ENCODE measurements at places on chromosomes 13 and 19.
A peak's percentile ranks its signal among the peaks of the same experiment; 100 is the strongest.

DNA sequence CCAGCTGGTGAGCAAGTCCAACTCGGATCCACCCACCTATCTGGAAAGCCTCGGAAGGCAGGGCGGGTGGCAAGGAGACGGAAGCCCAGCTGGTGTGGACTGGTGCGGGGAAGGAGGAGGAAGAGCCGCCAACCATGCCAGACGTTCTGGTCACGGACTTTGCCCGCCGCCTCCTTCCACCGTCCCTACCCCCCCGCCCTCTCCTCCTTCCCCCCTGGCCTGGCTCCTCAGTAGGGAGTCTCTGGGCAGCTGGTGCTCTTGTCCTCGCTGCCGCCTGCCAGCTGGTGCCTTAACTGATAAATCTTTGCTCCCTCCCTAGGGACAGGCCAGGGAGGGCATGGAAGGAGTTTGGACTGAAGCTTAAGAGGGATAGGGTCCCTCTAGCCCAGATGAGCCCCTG, 4.8 kb downstream of the SYNGR4 start:
- no peak for DNase-seq

DNA sequence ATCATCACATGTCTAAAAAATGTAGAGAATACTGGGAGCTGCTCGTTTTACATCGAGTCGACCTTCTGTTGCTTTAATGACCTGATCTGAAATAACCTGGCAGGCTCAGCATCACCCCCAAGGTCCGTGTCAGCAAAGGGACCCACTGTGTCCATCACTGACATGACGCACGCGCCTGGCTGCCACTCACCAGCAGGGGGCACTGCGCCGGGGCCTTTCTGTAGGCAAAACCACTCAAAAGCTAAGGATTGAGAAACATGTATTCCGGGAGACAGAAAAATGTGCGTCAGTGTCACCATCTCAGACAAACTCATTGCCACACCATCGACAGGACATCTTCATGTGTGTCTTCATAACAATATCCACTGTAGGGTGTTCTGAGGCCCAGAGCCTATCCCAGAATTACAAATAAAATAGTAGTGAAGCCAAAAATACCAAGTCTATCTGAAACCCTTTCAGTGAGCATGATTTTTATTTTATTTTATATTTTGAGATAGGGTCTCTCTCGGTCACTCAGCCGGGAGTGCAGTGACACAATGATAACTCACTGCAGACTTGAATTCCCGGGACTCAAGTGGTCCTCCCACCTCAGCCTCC, 130.3 kb upstream of the LSM14A start:
- DNase-seq: peak; percentile 82

GRCh38 chr19:41776700-41777099, 19.7 kb upstream of the CEACAM3 start:
- no peak for DNase-seq

GRCh38 chr19:42199440-42200115, 17.9 kb downstream of the DEDD2 start:
- no peak for DNase-seq

- no peak for DNase-seq
These were observed 63.6 kb downstream of the RASA3 start for GRCh38 chr13:114068656-114069318.

- no peak for DNase-seq
These were observed 41.9 kb downstream of the CERS4 start for GRCh38 chr19:8251025-8251472.

DNA sequence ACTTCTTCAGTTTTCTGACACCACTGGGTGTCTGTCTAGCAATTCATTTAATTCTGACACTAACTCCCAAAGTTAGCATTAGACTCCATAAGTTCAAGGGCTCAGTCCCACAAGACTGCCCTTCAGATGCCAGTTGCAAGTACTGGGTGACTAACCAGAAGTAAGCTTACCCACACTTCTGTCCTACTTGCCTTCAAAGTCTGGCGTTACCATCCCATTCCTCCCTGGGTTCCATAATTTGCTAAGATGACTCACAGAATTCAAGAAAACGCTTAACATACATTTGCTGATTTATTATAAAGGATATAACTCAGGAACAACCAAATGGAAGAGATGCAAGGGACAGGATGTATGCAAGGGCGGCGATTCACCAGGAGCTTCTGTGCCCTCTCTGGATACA, 45.5 kb upstream of the NPAS1 start:
- DNase-seq: no peak

DNA sequence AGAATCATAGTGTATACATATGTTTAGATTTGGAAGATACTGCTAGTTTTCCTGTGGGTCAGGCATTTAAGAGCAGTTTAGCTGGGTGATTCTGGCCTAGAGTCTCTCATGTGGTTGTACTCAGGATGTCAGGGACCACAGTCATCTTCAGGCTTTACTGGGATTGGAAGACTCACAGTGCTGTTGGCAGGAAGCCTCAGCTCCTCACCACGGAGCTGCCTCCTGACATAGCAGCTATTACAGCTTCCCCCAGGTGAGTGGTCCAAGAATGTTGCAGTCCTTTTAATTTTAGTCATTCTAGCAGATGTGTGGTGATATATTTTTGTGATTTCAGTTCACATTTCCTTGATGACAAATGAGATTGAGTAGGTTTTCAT, 16.9 kb upstream of the GPR18 start:
- no peak for DNase-seq

DNA sequence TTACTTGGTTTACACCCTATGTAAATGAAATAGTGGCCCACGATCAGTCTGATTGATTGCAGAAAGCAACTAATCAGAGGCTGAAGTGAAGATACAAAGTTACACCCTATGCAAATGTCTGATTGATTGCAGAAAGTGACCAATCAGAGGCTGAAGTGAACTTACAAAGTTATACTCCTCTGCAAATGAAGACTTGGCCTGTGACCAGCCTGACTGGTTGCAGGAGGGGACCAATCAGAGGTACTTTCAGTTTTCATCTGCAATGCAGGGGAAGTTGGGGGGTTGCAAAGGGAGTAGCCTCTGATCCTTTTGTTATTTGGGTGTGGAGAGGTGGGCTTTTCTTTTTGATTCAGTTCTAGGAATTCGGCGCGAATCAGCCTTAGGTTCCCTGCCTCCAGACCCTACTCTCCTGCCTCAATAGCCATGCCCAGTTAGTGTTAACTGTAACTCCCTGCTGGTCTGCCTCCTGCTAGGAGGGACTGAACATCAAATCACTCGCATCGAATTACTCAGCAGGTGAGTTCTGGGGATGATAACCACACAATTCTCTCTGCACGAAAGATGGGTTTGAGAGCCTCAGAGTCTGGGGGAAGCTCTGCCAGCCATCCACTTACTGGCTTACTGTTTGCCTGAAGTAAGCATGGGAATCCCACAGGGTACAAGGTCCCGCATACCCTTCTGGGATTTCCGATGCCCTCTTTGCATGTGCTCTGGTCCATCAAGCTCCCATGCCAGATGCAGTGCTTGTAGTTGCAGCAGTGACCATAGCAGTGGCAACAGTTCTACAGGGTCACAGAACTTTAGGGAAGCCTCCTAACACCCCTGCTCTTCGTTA, 7.5 kb downstream of the ARL11 start:
- no peak for DNase-seq

DNA sequence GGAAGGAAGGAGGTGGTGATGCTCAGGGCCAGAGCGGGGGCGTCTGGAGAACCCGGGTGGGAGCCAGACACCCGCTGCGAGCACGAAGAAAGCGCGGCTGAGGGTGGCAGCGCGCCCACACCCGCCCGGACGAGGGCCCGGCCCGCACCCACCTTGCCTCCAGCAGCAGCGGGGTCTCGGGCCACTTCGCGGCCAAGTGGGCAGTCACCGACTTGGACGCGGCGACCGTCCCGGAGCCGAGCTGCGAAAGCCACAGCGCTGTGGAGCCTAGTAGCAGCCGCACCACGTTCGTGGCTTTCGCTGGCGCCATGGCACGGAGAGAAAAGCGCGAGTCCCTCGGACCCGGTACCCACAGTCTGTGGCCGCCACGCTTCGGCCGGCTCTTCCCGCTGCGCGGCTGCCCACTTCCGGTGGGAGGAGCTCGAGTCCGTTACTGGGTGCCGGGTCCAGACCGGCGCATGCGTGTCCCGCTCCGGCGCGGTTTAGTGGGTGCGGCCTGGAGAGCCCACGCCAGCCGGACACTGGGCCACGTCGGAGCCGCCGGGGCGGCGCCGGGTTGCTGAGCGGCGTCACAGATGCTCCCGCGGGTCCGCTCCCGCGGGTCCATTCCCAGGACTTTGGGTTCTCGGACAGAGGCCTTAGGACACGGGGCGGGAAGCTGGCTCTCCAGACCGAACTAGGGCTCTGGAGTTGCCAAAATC, at the start of gene UGGT2:
Gene UGGT2, minus strand, starts transcription at position 399 of the 701 bp plus-strand sequence. Its CDS starts 89 bp downstream, at position 310.
- no peak for DNase-seq

GRCh38 chr13:35496761-35497386, 20.4 kb upstream of the MAB21L1 start:
- DNase-seq: no peak

GRCh38 chr13:113001241-113002140, 32.5 kb downstream of the MCF2L start:
- no peak for DNase-seq

GRCh38 chr13:40666933-40667621, 636 bp upstream of the FOXO1 start:
- no peak for DNase-seq

DNA sequence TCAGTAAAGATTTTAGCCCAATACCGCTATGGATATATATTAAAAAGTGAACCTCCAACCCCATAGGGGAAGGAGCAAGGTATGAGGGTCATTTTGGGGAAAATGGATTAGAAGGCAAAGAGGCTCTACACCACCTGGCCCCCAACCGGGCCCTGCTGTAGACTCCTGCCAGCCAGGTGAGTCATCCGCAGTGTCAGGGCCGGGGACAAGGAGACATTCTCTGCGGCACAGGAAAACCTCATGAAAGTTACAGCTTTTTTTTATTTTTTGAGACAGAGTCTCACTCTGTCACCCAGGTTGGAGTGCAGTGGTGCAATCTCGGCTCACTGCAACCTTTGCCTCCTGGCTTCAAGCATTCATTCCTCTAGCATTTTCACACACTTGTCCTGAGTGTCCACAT, 32.0 kb downstream of the ZFR2 start:
- no peak for DNase-seq

DNA sequence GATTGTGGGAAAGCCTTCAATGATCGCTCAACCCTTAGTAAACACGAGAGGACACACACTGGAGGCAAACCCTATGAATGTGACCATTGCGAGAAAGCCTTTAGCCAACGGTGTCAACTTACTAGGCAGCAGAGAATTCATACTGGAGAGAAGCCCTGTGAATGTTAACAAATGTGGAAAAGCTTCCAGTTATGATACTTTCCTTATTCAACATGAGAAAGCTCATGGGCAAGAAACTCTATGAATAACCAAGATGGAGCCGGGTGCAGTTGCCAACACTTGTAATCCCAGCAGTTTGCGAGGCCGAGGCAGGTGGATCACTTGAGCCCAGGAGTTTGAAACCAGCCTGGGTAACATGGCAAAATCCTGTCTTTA, 15.8 kb upstream of the ZNF8 start:
- DNase-seq: no peak

- no peak for DNase-seq
These were observed 73.0 kb upstream of the MAB21L1 start for GRCh38 chr13:35549481-35549880.

- no peak for DNase-seq
These were observed 39.5 kb upstream of the SMAD9 start for GRCh38 chr13:36959456-36960116.

DNA sequence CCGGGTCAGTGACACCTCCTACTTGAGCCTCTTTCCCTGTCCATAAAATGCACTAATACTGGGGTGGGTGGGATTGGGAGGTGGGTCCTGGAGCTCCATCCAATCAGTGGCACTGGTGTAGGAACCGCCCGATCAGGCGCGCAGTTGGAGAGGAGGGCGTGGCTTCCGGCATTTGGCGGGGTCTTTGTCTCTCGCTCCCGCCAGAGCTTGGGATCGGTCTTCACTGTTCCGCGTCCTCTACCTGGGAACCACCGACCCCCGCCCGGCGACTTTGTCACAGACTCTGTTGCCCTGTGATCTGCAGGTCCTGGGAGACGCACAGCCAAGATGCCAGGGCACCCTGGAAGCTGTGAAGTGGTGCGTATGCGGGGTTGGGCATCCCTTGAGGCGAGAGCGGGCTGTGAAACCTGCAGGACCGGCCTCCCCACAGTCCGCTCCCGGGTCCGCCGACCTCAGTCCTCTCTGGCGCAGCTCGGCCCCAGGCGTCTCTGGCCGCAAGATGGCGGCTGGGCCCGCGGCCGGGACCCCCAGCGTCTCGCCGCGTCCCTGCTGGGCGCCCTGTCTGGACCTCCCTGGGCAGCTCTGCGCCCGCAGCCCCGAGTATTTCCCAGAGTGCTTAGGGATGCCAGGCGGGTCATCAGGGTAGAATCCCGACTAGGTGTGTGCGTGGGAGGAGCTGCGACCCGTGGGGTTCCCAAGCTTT, 41.6 kb upstream of the ZNF730 start:
- DNase-seq: no peak

DNA sequence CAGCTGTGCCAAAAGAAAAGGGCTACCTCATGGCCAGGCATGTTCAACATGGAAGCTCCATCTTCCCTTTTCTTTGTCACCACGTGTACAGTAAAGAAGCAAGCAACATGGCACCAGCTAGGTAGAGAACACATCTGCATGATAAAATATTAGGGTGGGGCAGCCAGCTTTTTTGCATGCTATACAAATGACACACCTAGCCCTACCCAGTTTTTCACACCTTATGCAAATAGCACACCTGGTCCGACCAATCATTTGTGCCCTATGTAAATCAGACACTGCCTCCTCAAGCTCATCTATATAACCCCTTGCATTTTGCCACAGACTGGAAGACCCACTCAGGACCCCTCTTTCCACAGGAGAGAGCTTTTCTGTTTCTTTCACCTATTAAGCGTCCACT, 85.5 kb downstream of the STOML3 start:
- no peak for DNase-seq

- no peak for DNase-seq
These were observed 293.6 kb downstream of the DNAJC15 start for GRCh38 chr13:43316946-43317353.

- no peak for DNase-seq
These were observed 89.7 kb upstream of the CLDN10 start for GRCh38 chr13:95462801-95463200.

GRCh38 chr19:15323496-15324235, 8.7 kb downstream of the BRD4 start:
- DNase-seq: no peak

DNA sequence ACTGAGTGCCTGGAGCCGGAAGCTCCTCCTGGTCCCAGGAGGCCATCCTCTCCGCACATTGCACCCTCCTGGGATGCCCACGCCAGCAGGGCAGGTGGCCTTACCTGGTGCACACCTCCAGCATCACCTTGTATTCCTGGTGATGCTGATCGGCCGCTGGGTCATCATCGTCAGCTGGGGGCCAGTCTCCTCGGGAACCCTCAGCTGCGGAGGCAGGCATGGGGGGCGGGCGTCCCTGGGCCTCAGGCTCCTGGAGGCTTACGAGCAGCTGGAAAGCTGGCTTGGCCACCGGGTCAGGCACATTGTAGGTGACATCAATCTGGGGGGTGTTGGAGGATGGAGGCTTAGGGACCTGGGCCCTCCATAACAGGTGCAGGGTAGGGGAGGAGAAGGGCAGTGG, 13.7 kb downstream of the F2RL3 start:
- no peak for DNase-seq

DNA sequence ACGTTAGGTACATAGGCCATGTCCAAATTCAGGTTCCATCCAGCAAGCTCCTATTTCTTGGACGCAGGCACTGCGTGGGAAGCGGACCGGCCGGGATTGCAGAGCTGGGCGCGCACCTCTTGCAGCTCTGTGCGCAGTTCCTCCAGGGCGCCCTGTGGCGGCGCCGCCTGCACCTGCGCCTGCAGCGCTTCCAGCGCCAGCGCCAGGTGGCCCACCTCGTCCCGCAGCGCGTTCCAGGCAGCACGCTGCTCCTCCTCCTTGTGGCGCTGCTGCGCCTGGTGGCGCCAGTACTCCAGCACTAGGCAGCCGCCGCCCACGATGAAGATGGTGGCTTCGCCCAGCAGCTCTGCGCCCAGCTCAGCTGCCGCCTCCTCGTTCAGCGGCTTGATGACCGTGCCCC, 31.1 kb downstream of the OPA3 start:
- DNase-seq: no peak
